ENCODE measurements at places on chromosomes 12 and 14.

- no peak for DNase-seq
Observed at GRCh38 chr12:52364901-52365489, 2.3 kb downstream of the KRT85 start.

- no peak for DNase-seq
Observed at GRCh38 chr14:77103475-77103874, 5.4 kb downstream of the CIPC start.

GRCh38 chr12:108320507-108321293 lies 18.4 kb downstream of the CMKLR1 start:
- DNase-seq, result no peak

GRCh38 chr12:90801776-90802175 lies 153.2 kb downstream of the CCER1 start:
- DNase-seq, result peak; percentile 54

GRCh38 chr12:80087486-80088213 lies 11.7 kb upstream of the OTOGL start:
- DNase-seq, result no peak

DNA sequence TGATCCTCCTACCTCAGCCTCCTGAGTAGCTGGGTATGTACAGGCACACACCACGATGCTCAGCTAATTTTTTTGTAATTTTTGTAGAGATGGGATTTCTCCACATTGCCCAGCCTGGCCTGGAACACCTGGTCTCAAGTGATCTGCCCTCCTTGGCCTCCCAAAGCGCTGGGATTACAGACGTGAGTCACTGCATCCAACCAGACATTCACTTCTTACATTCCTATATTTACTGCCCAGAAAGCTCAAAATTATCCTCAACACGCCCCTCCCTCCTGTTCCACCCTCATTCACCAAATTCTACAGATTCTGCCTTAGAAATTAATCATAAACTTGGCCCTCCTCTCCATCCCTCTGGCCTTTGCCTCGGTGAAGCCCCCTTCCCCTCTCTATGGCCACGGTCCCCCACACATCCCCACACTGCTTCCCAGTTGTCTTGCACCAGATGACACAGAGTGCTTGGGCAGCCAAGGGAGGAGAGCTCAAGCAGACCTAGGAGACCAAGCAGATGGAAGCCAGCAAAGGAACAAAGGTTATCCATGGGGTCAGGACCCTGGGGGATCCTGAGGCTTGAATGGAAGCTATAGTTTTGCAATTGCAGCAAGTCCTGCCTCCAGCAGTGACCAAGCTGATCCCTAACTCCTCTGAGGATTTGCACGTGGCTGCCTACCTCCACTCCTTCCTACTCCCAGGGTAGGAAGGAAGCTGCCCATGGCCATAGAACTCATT lies 213.2 kb upstream of the FOXN3 start:
- DNase-seq, result no peak

DNA sequence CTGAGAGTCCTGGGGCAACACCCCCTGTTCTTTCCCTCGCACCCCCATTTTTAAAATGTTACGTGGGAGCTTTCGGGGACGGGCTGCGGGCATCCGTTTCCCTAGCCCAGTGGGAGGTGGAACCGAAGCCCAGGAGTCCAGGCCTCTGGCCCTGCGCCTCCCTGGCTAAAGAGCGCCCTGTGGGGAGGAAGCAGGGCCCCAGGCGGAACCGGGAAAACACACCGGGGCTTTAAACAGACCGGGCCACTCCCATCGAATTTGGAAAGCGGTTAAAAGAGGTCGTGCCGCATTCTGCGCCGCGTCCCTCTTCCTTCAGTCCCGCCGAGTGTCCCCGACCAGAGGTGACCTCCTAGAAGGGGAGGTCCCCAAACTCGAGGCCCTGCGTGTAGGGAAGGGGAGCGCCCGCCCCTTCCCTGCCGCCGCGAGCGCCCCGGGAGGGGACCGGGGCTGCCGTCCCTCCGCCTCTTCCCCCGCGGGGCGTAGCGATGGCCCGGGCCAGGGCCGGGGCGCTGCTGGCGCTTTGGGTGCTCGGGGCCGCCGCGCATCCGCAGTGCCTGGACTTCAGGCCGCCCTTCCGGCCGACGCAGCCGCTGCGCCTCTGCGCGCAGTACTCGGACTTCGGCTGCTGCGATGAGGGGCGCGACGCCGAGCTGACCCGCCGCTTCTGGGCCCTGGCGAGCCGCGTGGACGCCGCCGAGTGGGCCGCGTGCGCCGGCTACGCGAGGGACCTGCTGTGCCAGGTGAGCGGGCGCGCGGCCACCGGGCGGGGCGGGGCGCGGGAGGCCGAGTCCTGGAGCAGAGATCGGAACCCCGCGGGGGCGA lies at the start of gene HHIPL1:
Gene HHIPL1, plus strand, starts transcription at position 407 of the 822 bp plus-strand sequence. Its CDS starts 79 bp downstream, at position 486.
- DNase-seq, result no peak

DNA sequence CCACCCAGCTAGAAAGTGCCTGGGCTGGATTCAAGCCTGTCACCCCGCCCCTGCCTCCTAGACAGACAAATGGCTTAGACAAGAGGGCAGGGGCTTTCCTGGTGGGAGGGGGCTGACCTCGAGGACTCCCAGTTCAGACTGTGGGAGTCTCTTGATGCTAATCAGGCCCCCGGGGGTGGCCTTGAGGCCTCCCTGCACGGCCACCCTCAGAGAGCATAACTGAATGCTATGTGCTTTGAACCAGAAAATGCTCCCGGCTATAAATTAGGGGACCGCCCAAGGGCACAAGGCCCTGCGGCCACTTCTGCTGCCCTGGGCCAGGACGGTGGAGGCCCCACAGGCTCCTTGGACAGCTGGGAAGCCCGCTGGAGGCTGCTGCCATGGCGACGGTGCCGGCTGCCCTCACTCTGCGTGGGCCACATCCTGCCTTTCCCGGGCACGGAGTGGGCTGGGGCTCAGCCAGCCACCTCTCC lies 111.0 kb upstream of the NCOR2 start:
- DNase-seq, result no peak

DNA sequence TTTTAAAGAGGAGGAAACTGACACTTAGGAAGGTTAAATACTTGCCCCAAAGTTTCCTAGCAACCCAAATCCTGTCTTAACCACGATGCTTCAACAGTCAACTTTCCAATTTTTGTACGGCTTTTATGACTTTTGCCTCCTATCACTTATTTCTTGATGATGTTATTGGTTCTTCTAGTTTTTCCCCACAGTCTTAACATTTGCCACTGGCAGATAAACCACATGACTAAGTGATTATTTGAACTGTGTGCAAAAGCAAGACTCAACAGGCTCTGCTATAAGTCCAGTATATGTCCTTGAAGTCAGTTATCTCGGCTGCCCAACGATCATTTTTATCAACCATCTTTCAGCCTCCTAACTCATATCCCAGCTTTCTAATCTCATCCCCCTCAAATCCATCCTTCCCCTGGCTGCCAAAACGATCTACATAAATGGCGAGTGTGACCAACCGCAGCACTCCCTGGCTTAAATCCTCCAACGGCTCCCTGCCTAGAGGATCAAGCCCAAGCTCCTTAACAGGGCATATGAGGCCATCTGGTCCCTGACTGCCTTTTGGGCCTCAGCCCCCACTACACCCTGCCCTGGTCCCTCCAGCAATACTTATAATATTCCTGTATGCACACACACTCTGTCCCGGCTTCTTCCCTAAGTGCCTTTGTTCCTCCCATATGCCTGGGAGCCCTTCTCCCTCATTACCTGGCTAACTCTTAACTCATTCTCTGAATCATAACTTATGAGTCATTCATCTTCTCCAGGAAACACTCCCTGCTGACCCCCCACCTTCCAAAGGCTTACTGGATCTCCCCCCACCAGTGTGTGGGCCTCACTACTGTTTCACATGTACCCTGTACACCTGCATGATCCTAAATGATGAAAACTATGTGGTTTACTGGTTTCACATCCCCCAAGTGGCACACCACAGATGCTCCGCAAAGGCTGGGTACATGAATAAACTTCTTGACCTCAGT lies 8.8 kb downstream of the VPS37B start:
- DNase-seq, result peak; percentile 93

Data from mammary epithelial cell (primary cell).